ENCODE measurements at places on chromosomes 2 and 18.

- DNase-seq: no peak
These were observed 601 bp downstream of the WDR35 start for GRCh38 chr2:19989342-19989666.

- DNase-seq: no peak
These were observed 377.2 kb downstream of the SOX11 start for GRCh38 chr2:6069381-6069780.

DNA sequence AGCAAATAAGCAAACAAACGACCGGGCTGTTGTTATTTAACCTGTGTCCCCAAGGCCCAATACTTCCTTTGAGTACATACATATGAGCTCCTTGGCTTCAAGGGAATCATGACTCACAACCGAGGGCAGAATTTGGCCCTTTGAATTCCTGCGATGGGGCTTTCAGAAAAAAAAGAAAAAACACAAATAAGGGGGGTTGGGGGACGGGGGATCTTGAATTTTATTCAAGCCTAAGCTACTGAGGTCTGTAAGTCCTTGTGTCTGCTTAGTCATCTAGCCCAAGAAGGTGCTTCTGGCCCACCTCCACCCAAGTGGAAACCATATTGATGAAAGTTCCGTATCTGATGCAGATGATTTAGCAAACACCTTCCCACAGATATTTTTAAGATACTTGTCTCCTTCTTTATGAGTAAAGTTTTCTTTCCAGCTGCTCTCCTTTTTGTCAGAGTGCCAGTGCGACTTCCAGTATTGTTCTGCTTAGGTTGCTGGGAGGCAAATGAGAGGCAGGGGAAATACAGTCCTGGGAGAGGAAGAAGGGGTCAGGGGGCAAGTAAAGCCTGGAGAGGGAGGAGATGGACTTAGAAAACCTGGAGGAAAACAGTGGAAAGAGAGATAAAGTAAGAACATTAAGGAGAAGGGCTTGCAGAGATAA lies 169.6 kb downstream of the ZEB2 start:
- DNase-seq: peak; percentile 26

- DNase-seq: no peak
These were observed 182.9 kb upstream of the TANK start for GRCh38 chr2:160977376-160977775.

DNA sequence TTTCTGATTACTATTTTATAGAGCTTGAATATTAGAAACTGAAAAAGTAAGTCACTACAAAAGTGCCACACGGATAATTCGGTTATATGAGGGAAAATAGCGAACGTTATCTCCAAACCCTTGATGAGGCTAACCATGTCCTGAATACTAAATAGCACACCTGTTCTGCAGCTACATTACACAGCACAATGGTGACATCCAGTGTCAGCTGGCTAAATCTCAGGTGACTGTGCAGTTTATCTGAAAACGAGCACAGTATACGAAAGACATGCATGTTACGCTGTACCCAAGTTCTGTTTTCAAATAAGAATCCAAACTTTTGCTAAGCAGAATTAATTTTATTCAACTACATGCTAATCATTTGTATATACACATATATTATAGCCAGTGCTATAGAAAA lies 9.0 kb downstream of the CCDC68 start:
- DNase-seq: no peak

GRCh38 chr2:237913193-237913917 lies 53.5 kb upstream of the UBE2F start:
- no peak for DNase-seq

- DNase-seq: no peak
These were observed 124.2 kb upstream of the CXCR4 start for GRCh38 chr2:136242100-136242499.

- DNase-seq: no peak
These were observed 10.0 kb downstream of the ZAP70 start for GRCh38 chr2:97723156-97724072.

DNA sequence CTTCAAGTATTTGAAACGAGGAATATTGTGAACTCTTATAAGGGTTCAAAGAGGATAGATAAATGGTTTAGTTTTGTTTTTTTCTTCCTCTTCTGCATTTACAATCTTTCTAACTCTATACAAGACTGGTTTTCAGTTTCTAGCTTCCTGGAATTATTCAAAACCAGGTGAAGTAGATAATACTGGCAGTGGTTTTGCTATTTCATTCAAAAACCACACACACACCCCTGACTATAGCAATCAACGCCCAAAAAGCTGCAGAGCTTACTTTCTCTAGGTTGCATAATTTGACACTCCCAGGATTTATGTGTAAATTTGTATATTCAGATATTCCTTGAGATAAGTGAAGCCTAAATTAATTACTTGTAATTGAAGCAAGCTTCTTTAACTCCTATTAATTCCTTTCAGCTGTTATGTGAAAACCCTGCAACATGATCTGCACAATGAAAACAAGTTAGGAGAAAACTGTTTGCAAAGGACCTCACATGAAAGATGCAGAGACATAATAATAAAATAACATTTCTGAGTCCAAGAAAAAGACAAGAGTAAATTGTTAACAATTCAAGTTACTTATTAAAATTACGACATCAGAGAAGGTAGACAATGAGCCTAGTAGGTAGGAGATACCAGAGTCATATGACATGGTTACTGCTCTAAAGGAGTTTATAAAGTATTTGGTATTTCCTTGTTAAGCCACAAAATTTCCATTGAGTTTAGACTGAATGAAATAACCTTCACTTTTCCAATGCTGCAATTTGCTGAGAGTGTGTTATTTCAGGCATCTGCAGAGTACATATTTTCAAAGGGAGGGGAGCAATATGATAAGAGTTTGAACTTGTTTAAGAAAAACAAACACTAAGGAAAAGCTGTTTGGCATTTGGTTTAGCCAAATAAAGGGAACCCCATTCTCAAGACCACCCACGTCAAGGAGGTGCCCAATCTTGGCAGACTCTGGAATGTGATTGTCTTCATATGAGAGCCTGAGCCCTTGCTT lies 1.6 kb upstream of the NFE2L2 start:
- DNase-seq: peak; percentile 57

DNA sequence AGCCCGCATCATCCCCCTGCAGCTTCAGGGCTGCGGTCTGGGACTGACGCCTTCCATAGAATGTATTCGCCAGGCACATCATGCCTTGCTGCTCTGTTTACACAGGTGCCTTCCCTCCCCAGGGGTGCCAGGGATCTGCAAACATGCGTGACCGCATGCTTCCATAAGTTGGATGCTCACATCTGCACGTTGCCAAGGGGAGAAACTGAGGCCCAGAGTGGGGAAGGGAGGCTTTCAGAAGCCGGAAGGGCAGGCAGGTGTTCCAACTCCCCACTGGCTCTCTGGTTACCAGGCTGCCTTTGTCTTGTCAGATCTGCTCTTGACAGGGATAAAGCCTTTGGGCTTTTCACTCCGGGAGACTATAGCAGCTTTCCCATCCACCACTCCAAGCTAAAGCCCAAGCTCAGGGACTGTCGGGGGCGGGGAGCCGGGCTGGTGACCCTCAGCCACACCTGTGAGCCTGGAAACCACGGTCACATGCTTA lies 125.8 kb upstream of the TNP1 start:
- DNase-seq: no peak

DNA sequence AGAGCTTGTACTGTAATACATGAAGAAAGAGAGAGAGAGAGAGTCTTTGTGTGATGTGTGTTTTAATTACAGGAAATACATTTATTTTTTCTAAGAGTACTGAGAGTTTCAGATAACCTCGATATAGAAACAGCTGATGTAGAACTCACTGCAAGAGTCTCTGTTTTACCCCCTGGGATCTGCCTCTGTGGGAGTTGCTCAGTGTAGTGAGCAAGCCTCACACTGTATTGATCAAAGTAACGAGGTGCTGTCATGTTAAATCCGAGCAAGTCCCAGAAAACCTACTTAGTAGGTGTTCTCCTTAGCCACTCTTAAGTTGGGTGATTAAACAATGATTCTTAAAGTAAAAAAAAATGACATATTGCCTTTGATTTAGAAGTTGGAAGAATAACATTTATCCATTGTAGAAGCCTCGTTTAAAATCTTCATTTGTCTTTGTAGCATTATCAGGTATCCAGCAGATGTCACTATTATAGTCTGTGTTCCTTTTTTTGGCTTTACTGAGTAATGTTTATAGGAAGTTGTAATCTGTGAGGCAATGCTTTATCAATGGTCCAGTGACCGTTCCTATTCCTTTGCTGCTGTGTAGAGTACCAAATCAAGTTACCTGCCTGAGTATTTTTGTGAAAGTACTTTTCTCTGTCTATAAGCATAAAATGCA lies 219.0 kb downstream of the MYO3B start:
- DNase-seq: peak; percentile 4

- peak; percentile 89 for DNase-seq
These were observed 10.2 kb upstream of the MMADHC start for GRCh38 chr2:149597668-149598326.
